ENCODE measurements at places on chromosomes 4 and X. TPM values are rescaled to one million over a fixed set of nuclear protein-coding genes. Genes with fewer than 3 reads are reported as not detected.

GRCh38 chr4:78296261-78296660 lies 239.1 kb downstream of the FRAS1 start:
- no peak overlapping the region for H3K4me3 ChIP-seq
- DNase-seq: no peak
- H3K36me3 ChIP-seq: no peaks in the 10 kb centered on the region
- no peaks in the 10 kb centered on the region for H3K4me1 ChIP-seq
- no peak overlapping the region for H3K27ac ChIP-seq

- peaks cover 64% of the 10 kb centered on the region for H3K4me1 ChIP-seq
- no peak overlapping the region for H3K27ac ChIP-seq
- no peak overlapping the region for H3K4me3 ChIP-seq
- DNase-seq: no peak
- no peaks in the 10 kb centered on the region for H3K36me3 ChIP-seq
- H3K27me3 ChIP-seq: no peaks in the 10 kb centered on the region
Measured at GRCh38 chr4:102521570-102521969, 20.4 kb downstream of the NFKB1 start.

DNA sequence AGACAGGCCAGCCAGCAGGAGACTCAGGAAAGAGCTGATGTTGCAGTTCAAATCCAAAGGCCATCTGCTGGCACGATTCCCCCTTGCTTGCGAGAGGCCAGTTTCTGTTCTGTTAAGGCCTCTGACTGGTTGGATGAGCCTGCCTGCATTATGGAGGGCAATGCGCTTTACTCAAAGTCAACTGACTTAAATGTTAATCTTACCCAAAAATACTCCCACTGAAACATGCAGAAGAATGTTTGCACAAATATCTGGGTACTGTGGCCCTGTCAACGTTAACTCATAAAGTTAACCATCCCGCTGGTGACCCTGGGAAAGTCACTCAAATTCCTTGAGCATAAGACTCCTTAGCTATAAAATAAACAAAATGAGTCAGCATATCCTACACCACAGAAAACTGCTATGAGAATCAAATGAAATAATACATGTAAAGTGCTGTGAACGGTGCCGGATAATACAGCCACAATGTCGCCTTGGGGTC lies 326.4 kb downstream of the EVC2 start:
- no peak overlapping the region for H3K27ac ChIP-seq
- H3K4me3 ChIP-seq: no peak overlapping the region

The SLITRK4 gene
- not detected for total RNA-seq

- H3K4me3 ChIP-seq: no peak overlapping the region
- H3K36me3 ChIP-seq: no peaks in the 10 kb centered on the region
- H3K27ac ChIP-seq: no peak overlapping the region
- no peaks in the 10 kb centered on the region for H3K4me1 ChIP-seq
Measured at GRCh38 chr4:26013629-26014028, 99.6 kb downstream of the SMIM20 start.

- DNase-seq: no peak
- no peaks in the 10 kb centered on the region for H3K36me3 ChIP-seq
- H3K27ac ChIP-seq: no peak overlapping the region
- H3K4me3 ChIP-seq: no peak overlapping the region
Measured at GRCh38 chr4:28287831-28288233, 1427.2 kb downstream of the STIM2 start.

The EDA2R gene
- 1.6 TPM for total RNA-seq

DNA sequence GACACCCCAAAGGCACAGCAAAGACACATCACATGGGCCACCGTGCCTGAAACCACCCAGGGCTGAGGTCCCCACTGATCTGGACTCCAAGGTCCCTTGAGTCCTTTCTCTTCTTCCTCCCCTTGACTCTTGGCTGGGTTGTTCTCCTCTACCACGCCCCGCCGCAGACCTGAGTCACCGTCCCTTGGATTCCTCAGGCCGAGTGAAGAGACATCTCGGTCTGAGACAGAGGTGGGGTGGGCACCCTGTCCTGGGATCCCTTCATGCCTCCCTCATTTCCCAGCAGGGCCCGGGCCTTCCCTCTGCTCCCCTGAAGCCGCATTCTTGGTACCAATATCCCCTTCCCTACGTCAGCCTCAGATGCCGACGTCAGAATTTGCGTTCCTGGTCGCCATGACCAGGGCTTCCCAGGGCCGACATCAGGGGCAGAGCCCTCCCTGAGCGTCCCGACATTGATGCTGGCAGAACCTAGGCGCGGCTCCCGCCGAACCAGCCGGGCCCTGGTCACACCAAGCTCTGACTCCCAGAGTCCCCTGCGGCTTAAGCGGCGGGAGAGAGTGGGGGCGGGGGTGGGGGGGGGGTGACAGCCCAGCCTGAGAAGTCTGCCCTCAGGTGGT lies 498 bp downstream of the MAGEA10 start:
- no peaks in the 10 kb centered on the region for H3K36me3 ChIP-seq
- H3K27me3 ChIP-seq: no peaks in the 10 kb centered on the region
- H3K4me1 ChIP-seq: no peaks in the 10 kb centered on the region
- H3K4me3 ChIP-seq: no peak overlapping the region
- no peak overlapping the region for H3K27ac ChIP-seq

DNA sequence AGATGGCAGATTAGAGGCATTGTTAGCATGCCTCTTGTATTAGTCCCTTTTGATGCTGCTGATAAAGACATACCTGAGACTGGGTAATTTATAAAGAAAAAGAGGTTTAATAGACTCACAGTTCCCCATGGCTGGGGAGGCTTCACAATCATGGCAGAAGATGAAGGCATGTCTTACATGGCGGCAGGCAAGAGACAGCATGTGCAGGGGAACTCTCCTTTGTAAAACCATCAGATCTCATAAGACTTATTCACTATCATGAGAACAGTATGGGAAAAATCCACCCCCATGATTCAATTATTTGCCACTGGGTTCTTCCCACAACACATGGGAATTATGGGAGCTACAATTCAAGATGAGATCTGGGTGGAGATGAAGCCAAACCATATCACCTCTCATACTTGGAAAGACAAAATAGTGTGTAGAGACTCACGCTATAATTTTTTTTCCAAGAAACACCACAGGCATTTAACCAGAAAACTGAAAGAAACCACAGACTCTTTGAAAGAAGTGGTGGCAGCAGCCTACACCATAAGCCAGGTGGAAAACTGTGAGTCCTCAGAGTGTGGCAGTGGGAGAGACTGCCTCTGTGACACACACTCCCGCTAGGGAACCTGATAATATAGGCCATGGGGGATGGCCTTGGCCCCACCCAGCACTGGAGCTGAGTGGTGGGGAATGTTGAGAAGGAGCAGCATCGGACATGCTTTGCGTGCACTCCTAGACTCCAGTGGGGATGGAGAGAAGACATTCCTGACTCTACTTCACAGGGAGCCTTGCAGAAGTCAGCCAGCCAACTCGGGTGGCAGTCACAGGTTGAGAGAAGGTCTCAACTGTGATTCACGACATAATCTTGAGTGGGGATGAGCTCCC lies 51.5 kb downstream of the SLC2A9 start:
- no peak overlapping the region for H3K4me3 ChIP-seq
- H3K27me3 ChIP-seq: no peaks in the 10 kb centered on the region
- H3K27ac ChIP-seq: no peak overlapping the region
- no peaks in the 10 kb centered on the region for H3K4me1 ChIP-seq
- no peak for DNase-seq
- H3K36me3 ChIP-seq: no peaks in the 10 kb centered on the region

GRCh38 chr4:23268072-23268771 lies 575.5 kb downstream of the GBA3 start:
- no peak overlapping the region for H3K27ac ChIP-seq
- H3K36me3 ChIP-seq: no peaks in the 10 kb centered on the region
- H3K4me1 ChIP-seq: no peaks in the 10 kb centered on the region
- no peak for DNase-seq
- H3K27me3 ChIP-seq: no peaks in the 10 kb centered on the region

DNA sequence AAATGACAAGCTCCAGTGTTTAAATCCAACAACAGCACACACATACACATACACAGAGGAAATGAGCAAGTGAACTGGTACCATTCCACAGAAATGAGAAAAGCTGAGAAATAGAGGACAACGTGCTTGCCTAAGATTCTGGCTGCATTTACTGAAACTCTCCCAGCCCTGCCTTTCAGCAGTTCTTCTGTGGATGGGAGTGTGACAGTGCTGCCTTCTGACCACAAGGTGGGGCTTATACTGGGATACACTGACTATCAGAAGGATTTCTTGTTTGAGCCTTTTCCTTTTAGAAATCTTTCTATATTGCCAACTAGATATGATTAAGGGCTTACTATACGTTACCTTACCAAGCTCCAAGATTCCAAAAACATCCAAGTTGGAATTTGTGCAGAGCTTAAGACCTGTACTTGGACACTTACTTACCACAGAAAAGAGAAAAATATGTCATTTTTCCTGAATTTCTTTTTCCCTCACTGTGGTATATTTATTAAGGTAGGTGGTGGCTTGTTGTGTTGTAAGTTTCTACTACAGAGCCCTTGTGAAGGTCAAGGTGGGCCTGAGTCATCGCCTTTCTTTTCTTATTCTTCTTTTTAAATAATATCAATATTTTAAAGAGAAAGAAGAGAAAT lies 10.7 kb upstream of the CXCL8 start:
- H3K27ac ChIP-seq: no peak overlapping the region
- H3K27me3 ChIP-seq: no peaks in the 10 kb centered on the region
- no peaks in the 10 kb centered on the region for H3K36me3 ChIP-seq
- no peak for DNase-seq

The ARMCX1 gene
- total RNA-seq: 2.2 TPM

DNA sequence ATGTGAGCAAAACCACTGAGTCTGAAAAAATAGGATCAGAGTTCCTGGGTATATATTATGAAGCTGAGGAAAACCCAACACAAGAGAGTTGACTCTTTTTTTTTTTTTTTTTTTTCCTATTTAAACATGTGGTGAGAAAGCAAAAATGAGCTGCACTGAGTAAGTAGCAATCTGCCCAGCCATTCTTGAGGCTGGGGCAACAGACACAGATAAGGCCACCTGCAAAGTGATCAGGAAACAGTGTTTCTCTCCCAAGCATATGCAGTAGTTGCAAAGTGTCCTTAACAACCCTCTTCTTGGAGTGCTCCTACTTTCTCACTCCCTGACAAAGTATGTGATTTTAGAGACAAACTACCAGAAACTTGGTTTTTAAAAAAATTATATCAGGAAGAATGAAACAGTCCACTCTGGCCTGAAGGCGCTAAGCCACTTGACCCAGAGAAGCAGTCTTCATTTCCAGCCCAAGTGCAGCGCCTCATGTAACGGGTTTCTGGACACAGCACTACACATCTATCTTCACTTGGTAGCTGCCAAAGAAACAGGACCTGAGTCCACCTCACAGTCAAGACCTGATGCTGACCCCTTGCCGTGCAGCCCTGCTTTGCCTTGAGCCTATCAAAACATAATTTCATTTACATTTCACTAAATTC lies 124.6 kb upstream of the MAP3K15 start:
- H3K27ac ChIP-seq: no peak overlapping the region
- no peak overlapping the region for H3K4me3 ChIP-seq
- H3K4me1 ChIP-seq: peaks cover 6% of the 10 kb centered on the region
- H3K27me3 ChIP-seq: no peaks in the 10 kb centered on the region
- DNase-seq: no peak
- no peaks in the 10 kb centered on the region for H3K36me3 ChIP-seq

DNA sequence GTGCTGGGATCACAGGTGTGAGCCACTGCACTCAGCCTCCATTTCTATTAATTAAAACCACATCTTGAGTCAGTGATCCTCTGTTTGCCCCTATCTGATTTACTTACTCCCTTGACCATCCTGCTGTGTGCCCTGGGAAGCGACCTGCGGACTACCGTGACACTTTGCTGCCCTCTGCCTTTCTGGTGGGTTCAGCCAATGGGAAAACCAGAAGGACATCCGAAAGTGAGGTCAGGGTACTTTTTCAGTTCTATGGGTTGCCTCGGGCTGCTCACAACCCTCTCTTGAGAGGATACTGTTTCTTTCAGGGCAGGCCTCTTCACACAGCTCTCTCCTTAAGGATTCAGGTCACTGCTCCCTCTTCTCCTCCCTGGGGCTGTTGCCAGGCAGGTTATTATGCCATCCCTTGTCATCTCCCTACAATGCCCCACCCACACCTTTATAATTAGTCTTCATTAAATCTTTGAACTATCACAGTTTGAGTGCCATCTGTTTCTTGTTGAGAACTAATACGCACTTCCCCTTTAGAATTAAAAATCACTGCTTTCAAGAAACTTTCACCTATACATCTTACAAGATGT lies 21.4 kb downstream of the PLAC8 start:
- H3K36me3 ChIP-seq: peaks cover 71% of the 10 kb centered on the region
- no peak overlapping the region for H3K27ac ChIP-seq
- H3K4me3 ChIP-seq: no peak overlapping the region
- peaks cover 15% of the 10 kb centered on the region for H3K4me1 ChIP-seq
- H3K27me3 ChIP-seq: no peaks in the 10 kb centered on the region
- DNase-seq: no peak

- H3K27me3 ChIP-seq: no peaks in the 10 kb centered on the region
- H3K27ac ChIP-seq: no peak overlapping the region
- no peak overlapping the region for H3K4me3 ChIP-seq
- no peak for DNase-seq
Measured at GRCh38 chr4:123562994-123563750, 166.6 kb downstream of the SPRY1 start.

The PABPC1L2B gene
- not detected for total RNA-seq

The SRPK3 gene
- not detected for total RNA-seq

- no peaks in the 10 kb centered on the region for H3K4me1 ChIP-seq
- no peak overlapping the region for H3K4me3 ChIP-seq
- DNase-seq: no peak
- H3K27ac ChIP-seq: no peak overlapping the region
- H3K27me3 ChIP-seq: no peaks in the 10 kb centered on the region
Measured at GRCh38 chr4:109826719-109827118, 1.1 kb upstream of the RRH start.

GRCh38 chr4:64715741-64716140 lies 306.5 kb upstream of the TECRL start:
- DNase-seq: no peak
- no peak overlapping the region for H3K4me3 ChIP-seq
- no peaks in the 10 kb centered on the region for H3K36me3 ChIP-seq
- no peak overlapping the region for H3K27ac ChIP-seq
- no peaks in the 10 kb centered on the region for H3K4me1 ChIP-seq

DNA sequence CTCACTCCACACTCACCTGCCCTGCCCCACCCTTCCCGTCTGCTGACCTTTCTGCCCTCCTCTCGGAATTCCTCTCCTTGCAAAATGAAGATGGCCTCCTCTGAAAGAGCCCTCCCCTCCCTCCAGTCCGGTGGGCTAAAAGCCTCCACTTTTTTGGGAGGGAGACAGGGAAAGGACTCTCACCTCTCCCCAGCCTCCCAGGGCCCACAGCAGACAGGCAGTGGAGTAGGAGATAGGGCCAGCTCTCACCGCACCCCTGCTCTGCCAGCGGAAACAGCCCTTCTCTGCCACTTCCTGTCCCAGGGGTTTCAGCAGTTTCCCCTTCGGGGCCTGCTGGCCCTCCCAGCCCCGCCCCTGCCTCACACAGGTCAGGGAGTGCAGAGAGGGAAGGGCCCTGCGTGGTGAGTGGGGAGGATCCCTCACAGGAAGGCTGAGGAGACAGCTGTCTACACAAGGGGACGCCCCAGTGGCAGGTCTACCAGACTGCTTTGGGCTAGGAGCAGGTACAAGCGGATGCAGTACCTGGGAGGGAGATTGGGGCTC lies 18.2 kb downstream of the ELF4 start:
- H3K36me3 ChIP-seq: no peaks in the 10 kb centered on the region
- peak overlapping the region; percentile 59 for H3K4me3 ChIP-seq
- peak; percentile 91 for DNase-seq
- peaks cover 58% of the 10 kb centered on the region for H3K4me1 ChIP-seq
- no peaks in the 10 kb centered on the region for H3K27me3 ChIP-seq
- peak overlapping the region; percentile 69 for H3K27ac ChIP-seq
